B cell (primary cell): ENCODE measurements at places on chromosomes 3 and 15. TPM values are rescaled to one million over a fixed set of nuclear protein-coding genes. Genes with fewer than 3 reads are reported as not detected.

DNA sequence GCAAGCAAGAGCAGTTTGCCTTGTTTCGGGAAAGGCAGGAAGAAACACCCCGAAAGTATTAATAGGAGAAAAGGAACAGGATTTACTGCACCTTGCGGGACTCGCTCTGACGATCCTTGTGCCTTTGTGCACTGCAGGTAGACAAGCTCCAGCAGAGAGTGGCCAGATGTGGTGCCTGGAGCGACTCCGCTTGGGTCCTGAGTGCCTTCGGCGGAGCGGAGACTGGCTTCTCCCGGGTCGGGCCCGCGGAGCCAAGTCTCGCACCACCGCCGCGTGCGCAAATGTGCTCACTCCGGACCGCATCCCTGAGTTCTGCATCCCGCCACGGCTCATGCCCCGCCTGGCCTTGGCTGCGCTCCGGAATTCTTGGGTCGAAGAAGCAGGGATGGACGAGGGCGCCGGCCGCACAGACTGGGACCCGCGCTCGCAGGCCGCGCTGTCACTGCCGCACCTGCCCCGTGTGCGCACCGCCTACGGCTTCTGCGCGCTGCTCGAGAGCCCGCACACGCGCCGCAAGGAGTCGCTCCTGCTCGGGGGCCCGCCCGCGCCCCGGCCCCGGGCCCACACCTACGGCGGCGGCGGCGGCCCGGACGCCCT, 769 bp downstream of the C2CD4A start:
- peak; percentile 62 for DNase-seq

The COL7A1 gene
- total RNA-seq, result 2.1 and 3.3 TPM in 2 replicates

The PSMA4 gene
- 94.9 and 95.9 TPM in 2 replicates for total RNA-seq

The PYGO1 gene
- 0.02 TPM in 1 of 2 replicates, not detected in the other for total RNA-seq

GRCh38 chr3:43861635-43862034, 170.9 kb downstream of the ABHD5 start:
- no peak for DNase-seq

The NOX5 gene
- total RNA-seq, result 0.05 TPM in 1 of 2 replicates, not detected in the other

DNA sequence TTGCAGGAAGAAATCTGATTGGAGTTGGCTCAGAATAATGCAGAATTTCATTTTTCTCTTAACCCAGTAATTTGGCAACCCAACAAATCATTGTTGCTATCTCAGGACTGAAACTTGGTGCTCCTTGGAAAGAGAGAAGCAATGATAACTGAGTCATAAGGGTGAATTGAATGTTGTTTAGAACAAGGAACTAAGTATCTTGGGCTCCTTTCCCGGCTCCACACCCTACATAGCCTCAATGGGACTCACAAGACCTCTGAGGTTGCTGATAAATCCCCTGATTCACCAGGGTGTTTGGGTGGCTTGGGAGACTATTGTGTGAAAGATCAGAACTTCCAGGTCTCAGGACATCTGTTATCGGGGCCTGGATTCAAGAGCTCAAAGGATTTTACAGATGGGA, 7.8 kb upstream of the RAB8B start:
- DNase-seq, result no peak

- no peak for DNase-seq
These were observed 5.5 kb downstream of the RASGRP1 start for GRCh38 chr15:38559131-38559530.

The INKA1 gene
- total RNA-seq, result 25.8 and 28.2 TPM in 2 replicates

The ZNF148 gene
- total RNA-seq, result 71.5 and 74.6 TPM in 2 replicates

The MYH15 gene
- total RNA-seq, result 0.07 TPM in 1 of 2 replicates, not detected in the other

DNA sequence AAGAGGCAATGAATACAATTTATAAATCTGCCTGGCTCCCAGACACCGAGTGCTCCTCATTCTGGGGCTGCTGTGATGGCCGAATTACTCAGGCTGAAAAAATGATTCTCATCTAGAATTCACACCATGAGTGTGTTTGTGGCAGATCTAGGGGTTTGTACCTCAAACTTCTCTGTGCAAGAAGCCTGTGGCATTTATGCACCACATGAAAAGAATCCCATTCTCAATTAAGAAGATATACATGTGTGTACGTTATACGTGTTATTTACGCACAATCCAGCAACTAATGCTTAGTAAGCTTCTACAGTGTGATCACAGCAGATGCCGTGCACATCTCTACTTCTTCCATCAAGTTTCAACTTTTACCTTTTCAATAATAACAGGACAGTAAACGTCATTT, 476.8 kb downstream of the SHQ1 start:
- DNase-seq, result no peak

- DNase-seq, result no peak
These were observed 157.4 kb upstream of the NPHP3 start for GRCh38 chr3:132879656-132880055.

GRCh38 chr3:158617982-158618875, 26.1 kb upstream of the GFM1 start:
- no peak for DNase-seq

DNA sequence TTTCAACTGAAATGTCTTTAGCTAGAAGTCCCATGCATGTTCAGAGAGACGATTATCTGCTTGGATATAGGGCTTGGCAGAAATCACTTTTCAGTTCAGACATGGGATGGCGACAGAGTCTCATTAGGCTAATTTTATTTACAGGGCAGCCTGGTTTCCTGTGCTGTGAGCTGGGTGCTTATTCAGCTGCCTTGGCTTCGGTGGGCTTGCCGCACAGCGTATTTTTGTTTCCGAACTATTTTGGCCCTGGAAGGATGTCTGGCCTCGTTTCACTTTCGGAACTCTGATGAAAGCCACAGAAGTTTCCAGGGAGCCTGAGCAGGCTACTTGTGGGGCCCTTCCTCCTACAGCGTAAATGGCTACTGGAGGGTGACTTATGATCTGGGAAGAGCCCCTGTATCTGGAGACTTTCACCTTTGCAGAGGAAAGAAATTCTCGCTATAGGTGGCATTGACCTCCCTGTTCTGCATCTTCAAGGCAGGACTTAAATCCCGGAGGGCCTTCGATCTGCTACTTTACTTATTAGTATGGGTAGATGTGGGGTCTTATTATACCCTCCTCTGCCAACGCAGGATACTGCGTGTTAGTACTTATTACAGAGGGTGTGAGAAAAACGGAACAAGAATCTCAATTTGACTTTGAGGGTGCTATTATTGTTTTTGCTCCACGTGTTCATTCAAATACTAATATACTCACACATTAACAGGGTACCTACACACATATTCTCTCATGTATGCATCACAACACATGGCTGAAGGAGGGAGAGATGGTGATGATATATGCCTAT, 364.0 kb upstream of the RBMS3 start:
- DNase-seq, result peak; percentile 24

The CHST2 gene
- total RNA-seq, result 24.8 and 25.0 TPM in 2 replicates

- no peak for DNase-seq
These were observed 50.2 kb upstream of the C15orf39 start for GRCh38 chr15:75151214-75152128.

The DET1 gene
- 10.1 and 14.1 TPM in 2 replicates for total RNA-seq

The HHATL gene
- not detected in 2 replicates for total RNA-seq

The P2RY14 gene
- 6.0 and 7.0 TPM in 2 replicates for total RNA-seq

- no peak for DNase-seq
These were observed 36.2 kb upstream of the PLSCR2 start for GRCh38 chr3:146505516-146505915.

The GOLGA6L7 gene
- total RNA-seq, result not detected in 2 replicates

GRCh38 chr15:46304321-46304720, 669.5 kb downstream of the SQOR start:
- no peak for DNase-seq

The DUOX2 gene
- total RNA-seq, result 0.29 and 0.32 TPM in 2 replicates

DNA sequence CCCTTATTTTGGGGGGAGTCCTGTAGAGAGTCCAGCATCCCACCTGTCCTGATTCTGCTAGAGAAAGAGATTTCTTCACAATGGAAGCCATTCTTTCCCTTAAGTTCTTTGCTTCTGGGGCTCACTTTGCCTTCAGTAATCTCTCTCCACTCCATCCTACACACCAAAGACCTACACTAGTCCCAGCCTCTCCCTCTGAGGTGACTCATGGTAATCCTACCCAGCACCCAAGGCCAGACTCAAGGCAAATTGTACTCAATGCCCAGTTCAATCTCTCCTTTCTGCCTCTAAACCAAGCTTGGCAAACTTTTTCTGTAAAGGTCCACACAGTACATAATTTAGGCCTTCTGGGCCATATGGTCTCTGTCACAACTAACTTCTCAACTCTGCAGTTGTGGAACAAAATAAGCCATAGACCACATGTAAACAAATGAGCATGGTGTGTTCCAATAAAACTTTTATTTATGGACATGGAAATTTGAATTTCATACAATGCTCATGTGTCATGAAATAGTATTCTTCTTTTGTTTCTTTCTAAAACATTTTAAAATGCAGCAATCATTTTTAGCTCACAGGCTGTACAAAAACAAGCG, 72.5 kb downstream of the MRPL46 start:
- DNase-seq, result no peak

The ZMYND10 gene
- total RNA-seq, result 1.8 and 3.3 TPM in 2 replicates
